Psoas muscle (tissue), 8 donors: ENCODE measurements at places on chromosomes 2 and 18. TPM values are rescaled to one million over a fixed set of nuclear protein-coding genes. Genes with fewer than 3 reads are reported as not detected.

The ZC3H8 gene
- 22.5 TPM for total RNA-seq

The VIL1 gene
- total RNA-seq = not detected

The ARHGEF4 gene
- 4.2 TPM for total RNA-seq

The IHH gene
- total RNA-seq = not detected

DNA sequence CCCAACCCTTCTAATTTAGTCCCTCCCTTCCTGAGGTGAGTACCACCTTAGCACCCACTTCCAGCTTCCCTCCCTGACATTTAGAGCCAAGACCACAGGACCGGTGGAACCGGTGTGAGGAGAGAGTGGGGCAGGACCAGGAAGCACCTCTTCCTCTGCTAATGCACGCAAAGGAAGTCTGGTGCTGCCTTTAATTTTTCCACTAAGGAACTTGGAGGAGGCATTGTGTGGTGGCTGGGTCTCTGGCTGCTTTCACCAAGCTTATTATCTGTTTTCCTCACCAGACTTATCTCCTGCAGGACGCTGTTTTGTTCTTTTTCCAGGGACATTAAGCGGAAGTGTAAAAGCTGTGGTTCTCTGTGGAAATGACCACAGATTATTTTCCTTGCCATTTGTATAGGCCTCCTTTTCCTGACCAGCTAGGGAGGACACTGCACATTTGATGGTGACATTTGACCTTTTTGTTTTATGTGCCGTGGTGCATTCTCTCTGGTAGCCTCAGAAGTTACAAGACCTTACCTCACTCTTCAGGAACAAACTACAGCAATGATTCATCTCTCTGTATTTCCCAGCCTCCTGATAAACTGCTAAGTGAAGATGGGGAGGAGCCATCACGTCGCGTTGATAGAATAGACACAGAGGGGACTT lies 39.8 kb upstream of the SPTBN1 start:
- no peak for DNase-seq
- no peak overlapping the region for H3K4me3 ChIP-seq
- H3K36me3 ChIP-seq = no peaks in the 10 kb centered on the region
- peaks cover 10% of the 10 kb centered on the region for H3K4me1 ChIP-seq
- H3K27ac ChIP-seq = peak overlapping the region; percentile 58
- no peaks in the 10 kb centered on the region for H3K27me3 ChIP-seq

DNA sequence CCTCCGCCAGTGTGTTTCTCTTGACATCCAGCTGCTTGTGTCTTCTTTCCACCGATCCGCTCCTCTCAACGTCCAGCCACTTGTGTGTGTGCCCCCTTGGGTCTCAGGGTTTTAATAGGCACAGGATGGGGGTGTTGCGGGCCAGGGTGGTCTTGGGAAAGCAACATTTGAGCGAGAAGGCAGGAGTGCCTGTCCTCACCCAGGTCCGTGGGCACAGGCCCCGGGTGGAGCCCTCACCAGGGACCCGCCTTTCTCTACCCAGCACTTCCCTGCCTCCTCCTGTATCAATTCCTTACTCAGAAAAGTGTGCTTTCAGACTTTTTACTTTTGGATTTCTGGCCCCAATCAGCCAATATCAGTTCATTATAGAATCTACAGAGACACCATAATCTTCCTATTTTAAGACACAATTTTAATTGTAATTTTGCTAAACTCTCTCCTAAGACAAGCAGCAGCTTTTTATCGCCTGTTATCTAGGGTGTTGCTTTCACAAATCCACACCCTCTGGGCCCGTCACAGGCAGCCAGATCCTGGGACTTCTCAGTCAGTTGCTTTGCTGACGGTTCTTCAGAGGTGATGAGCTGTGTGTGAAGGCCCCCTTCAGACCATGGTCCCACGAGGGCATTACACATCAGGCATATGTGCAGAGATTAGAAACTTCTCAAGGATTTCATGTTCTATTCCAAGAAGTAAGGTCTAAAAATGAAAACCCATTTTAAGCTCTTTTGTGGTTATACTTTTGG lies 96.0 kb upstream of the FHL2 start:
- no peak overlapping the region for H3K4me3 ChIP-seq
- no peak overlapping the region for H3K27ac ChIP-seq
- no peaks in the 10 kb centered on the region for H3K27me3 ChIP-seq
- no peaks in the 10 kb centered on the region for H3K36me3 ChIP-seq

DNA sequence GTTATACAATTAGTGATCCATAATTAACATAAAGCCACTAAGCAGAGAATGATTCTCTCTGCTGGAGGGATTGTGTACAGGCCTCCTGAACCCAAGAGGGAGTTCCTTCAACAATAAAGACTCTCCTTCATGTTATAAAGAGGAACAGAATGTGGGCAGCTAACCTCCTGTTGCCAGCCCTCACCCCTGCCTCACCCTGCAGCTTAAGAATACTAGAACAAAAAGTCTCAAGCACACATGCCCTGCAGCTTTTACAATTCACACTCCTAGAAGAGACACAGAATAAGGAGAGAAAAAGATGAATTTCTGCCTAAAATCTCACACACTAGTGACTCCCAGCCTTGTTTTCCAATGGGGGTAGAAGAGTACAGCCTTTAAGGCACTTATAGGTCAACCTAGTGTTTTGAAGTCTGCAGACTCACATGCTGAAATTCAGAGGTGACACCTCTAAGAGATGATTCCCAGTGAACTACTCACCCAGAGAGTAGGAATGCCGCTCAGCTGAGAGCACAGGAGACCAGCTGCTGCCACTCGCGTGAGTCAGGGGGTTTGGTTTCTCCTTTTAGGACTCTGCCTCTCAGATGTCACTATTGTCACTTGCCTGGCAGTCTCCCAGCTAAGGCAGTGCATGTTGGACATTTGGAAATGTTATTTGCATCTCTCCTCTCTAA lies 32.5 kb upstream of the IL1RL1 start:
- no peaks in the 10 kb centered on the region for H3K36me3 ChIP-seq
- H3K27ac ChIP-seq = no peak overlapping the region
- no peaks in the 10 kb centered on the region for H3K27me3 ChIP-seq
- no peaks in the 10 kb centered on the region for H3K4me1 ChIP-seq
- DNase-seq = no peak
- no peak overlapping the region for H3K4me3 ChIP-seq

- H3K4me1 ChIP-seq = no peaks in the 10 kb centered on the region
- no peak overlapping the region for H3K4me3 ChIP-seq
- peak; percentile 19 for DNase-seq
- H3K36me3 ChIP-seq = no peaks in the 10 kb centered on the region
- no peak overlapping the region for H3K27ac ChIP-seq
- peaks cover 34% of the 10 kb centered on the region for H3K27me3 ChIP-seq
Measured at GRCh38 chr2:130831356-130831755, 5.4 kb upstream of the ARHGEF4 start.

DNA sequence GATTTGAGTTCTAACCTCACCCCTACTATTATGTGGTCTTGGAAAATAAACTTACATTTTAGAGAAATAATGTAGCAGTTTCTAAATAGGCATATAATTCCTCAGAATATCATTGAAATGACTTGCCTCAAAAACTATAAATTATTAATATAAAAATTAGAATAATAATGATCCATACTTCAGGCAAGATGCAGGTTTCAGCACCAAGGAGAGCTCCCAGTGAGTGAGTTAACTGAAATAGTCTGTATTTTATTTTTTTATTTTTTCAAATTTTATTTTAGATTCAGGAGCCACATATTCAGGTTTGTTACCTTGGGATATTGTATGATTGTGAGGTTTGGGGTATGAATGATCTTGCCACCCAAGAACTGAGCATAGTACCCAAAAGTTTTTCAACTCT lies 472.2 kb upstream of the DCC start:
- no peaks in the 10 kb centered on the region for H3K4me1 ChIP-seq
- H3K27ac ChIP-seq = no peak overlapping the region
- no peaks in the 10 kb centered on the region for H3K36me3 ChIP-seq

DNA sequence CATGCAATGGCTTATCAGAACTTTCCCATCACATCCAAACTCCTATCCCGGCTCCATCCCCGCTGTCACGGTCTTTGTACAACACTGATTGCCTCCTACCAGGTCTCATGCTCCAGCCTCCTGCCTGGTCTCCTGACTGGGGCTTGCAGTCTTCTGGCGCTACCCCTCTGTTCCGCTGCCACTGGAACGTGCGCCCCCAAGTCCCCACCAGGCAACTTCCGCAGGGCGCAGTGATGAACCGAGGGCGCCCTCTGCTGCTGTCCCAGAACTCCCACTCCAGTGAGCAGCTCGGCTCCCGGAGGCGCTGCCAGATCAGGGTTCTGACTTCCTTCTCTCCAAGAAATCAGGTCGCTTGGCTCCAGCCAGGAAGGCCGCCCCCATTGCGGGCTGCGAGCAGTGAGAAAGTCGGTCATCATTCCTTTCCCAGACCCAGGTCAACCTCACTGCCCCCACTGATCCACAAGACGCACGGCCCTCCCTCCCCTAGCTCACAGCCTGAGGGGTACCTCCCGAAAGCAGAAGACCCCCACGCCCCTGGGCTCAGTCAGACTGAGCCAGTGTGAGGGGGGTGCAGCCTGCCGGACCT lies 43.9 kb upstream of the RAB11FIP5 start:
- H3K36me3 ChIP-seq = no peaks in the 10 kb centered on the region
- no peak overlapping the region for H3K4me3 ChIP-seq

DNA sequence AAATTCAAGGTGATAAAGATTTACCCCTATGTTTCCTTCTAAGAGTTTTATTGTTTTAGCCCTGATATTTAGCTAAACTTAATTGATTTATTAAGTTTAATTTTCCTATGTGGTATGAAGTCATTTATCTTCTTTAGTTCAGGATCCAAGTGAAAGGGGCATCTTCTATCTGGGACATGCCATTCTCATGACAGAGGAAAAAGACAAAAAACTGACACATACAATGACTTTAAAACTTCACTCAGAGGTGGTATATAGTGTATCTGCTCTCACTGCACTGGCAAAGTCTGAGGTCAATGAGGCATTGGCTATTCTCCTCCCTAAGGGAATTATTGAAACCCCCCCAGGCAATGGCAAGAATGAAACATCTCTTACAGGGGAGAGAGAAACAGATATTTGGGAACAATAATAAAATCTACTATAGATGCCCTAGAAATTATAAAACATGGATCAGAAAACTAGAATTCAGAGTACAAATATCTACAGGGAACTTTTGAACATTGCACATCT lies 237.4 kb downstream of the MYCN start:
- no peak overlapping the region for H3K27ac ChIP-seq
- DNase-seq = no peak
- H3K36me3 ChIP-seq = no peaks in the 10 kb centered on the region
- H3K4me3 ChIP-seq = no peak overlapping the region

DNA sequence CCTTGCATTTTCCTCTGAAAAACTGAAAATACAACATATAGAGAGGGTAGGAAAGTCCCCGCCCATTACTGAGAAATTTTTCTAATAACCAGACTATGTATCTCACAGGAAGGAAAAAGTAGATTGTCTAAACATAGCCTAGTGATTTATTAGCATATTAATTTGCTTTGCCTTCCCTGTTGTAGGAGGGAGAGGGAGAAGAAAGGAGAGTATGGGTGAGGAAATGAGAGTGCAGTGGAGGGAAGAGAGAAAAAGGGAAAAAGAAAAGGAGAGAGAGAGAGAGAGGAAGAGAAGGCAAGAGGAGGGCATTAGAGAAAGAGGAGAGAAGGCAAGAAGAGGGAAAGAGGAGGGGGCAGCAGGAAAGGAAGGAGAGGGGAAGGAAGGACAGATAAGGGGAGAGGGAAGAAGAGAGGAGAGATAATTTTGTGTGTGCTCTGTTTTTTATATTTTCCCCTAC lies 3.6 kb upstream of the KYNU start:
- no peaks in the 10 kb centered on the region for H3K27me3 ChIP-seq
- H3K4me1 ChIP-seq = no peaks in the 10 kb centered on the region
- no peaks in the 10 kb centered on the region for H3K36me3 ChIP-seq
- H3K4me3 ChIP-seq = no peak overlapping the region
- no peak for DNase-seq

DNA sequence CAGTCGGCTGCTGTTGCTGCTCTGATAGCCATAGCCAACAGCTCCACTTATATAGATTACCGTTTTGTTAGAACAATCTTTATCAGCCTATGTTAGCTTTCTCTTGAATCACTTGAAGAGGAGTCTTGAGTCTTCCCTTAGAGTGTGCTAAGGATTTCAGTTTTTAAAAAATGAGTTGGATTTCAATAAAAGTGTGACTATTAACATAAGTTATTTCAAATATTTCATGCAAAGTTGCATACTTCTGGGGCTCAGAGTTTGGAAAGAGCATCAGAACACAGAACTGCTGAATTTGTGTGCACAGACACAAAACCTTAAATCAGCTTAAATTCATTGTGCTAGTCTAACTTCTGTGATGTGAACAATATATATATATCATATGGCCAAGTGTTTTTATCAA lies 174.7 kb downstream of the MTX2 start:
- H3K27ac ChIP-seq = no peak overlapping the region
- H3K27me3 ChIP-seq = no peaks in the 10 kb centered on the region
- no peak overlapping the region for H3K4me3 ChIP-seq
- no peaks in the 10 kb centered on the region for H3K36me3 ChIP-seq

GRCh38 chr2:232276733-232277313 lies 101.7 kb upstream of the ALPP start:
- peaks cover 11% of the 10 kb centered on the region for H3K4me1 ChIP-seq
- no peak overlapping the region for H3K27ac ChIP-seq
- H3K27me3 ChIP-seq = no peaks in the 10 kb centered on the region
- H3K4me3 ChIP-seq = no peak overlapping the region
- no peak for DNase-seq

GRCh38 chr2:33029926-33030325 lies 83.2 kb downstream of the LTBP1 start:
- H3K36me3 ChIP-seq = no peaks in the 10 kb centered on the region
- peaks cover 7% of the 10 kb centered on the region for H3K4me1 ChIP-seq
- H3K4me3 ChIP-seq = no peak overlapping the region
- no peak overlapping the region for H3K27ac ChIP-seq

- DNase-seq = no peak
- no peak overlapping the region for H3K27ac ChIP-seq
- H3K4me1 ChIP-seq = no peaks in the 10 kb centered on the region
- H3K4me3 ChIP-seq = no peak overlapping the region
- H3K27me3 ChIP-seq = no peaks in the 10 kb centered on the region
Measured at GRCh38 chr18:8694891-8695290, 10.5 kb upstream of the MTCL1 start.

DNA sequence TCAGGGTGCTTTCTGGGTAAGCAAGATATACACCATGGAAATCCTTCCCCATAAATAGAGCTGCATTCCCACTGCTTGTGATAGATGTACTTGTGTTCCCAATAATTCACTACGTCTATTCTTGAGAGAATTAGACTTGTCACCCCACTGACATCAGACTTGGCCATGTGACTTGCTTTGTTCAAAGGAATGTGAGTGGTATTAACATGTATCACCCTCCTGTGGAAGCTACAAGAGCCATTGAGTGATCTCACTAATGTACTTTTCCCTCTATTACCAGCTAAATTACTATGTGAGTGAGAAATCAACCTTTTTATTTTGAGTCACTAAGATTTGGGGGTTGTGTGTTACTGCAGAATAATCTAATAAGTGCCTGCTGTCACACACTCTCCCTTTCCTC lies 176.0 kb downstream of the CCDC178 start:
- no peak for DNase-seq
- no peaks in the 10 kb centered on the region for H3K27me3 ChIP-seq
- H3K4me3 ChIP-seq = no peak overlapping the region
- H3K4me1 ChIP-seq = no peaks in the 10 kb centered on the region

DNA sequence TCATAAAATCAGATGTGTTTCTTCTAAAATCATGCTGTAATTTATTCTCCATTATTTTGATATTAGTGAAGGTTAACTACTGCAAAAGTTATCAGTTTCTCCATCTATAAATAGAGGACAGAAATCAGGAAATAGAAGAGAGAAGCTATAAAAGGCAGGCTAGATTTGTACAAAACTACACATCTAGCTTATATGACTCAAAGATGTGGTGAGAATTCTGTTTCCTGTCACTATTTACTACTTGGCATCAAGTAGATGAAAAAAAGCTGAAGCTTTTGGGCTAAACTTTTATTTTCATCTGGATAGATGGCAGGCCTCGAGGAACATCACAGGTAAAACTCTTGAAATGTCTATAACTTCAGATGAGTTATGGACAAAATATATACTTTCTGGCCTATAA lies 49.8 kb upstream of the NAB1 start:
- no peak overlapping the region for H3K27ac ChIP-seq
- no peaks in the 10 kb centered on the region for H3K27me3 ChIP-seq
- H3K4me1 ChIP-seq = no peaks in the 10 kb centered on the region
- no peak overlapping the region for H3K4me3 ChIP-seq
